ENCODE measurements at places on chromosomes 7 and 10.

DNA sequence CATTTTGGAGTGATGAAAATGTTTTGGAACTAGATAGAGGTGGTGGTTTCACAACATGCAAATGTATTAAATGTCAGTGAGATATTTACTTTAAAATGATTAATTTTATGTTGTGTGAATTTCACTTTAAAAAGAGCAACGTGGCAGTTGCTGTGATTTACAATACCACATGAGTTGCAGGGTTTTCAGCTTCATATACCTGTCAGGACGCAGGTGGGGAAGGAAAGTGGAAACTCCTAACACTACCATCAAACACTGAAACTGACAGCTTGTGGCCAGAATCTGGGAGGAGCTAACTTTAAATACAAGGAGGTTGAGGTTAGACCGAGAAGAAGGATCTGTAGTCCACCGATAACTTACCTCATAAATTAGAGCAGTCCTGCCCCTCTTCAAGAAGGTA is 168.9 kb upstream of the TMEM72 start:
- DNase-seq = no peak

- DNase-seq = no peak
Measured at GRCh38 chr10:34756584-34756983, 58.5 kb downstream of the PARD3 start.

GRCh38 chr7:5476001-5476400 is 52.4 kb upstream of the TNRC18 start:
- no peak for DNase-seq

DNA sequence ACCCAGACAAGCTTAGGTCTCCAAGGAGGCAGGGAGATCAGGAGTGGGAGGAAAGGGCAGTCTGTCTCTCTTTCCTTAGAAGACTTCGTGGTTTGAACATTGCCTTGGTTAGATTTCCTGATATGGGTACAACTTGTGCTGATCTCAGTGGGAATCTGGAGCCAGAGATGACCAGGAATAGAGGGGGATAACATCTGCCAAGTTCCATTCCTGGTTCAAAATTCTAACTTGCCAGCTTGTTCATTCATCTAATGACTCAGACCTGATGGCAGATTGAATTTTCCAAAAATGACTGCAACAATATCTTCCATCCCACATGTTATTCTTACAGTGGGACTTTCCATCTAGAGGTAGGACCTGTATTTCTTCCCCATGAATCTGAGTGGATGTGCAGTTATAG is 394.3 kb upstream of the PODXL start:
- DNase-seq = no peak

- no peak for DNase-seq
Measured at GRCh38 chr7:67912437-67912836, 915.8 kb downstream of the TYW1 start.

DNA sequence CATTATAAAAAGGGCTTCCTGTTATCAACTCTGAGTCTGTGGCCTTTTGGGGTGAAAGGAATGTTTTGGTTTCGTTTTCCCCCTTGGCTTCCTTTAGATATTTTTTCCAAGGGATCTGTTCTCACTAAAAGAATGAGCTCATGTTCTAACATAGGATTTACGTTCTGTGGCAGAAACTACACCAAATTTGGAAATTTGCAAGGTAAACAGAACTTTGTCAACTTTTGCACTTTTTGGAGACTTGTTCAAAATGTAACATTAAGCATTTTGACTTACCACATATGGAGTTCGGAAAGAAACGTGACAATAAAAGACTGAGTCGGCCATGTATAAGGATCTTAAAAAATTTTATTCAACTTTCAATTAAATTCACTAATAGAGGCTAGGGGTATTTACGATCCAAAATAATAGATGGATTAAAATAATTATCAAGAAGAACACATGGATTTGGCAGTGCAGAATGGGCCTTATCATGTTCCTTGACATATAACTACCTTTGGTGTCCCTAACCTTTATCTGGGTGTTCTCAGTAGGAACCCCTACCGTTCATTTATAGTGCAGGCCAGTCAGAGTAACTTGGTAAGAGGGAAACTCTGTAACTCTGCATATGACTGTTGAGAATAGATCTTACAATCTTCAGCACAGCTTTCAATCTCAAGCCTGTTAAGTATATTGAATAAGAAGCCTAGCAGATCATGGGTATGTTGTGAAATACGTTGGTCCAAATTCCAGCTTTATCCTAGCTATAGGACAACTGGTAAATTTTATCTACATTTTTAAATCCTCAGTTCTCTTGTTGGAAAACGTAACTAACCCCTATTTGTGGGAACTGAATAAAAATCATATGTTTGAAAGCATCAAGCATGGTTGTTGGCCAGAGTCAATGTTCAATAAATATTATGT is 11.8 kb downstream of the CPED1 start:
- DNase-seq = no peak

DNA sequence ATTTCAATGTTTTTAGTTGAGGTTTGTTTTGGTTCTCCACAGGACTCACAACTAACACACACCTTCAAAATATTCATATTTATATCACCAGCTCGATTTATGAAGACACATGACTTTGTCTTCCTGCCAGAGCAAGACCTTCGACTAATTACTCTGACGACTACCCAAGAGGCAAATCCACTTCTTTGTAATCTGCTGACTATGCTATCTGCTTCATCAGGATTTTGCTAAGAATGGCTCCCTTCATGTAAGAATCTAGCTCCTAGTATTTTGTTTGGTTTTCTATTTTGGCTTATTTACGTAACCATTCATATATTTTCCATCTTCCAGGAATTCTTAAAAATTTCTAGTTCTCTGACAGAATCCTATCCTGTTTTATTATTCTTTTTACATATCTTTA is 93.0 kb downstream of the BRAF start:
- DNase-seq = no peak

GRCh38 chr10:122878799-122879338 is 512 bp downstream of the FAM24B start:
- no peak for DNase-seq

DNA sequence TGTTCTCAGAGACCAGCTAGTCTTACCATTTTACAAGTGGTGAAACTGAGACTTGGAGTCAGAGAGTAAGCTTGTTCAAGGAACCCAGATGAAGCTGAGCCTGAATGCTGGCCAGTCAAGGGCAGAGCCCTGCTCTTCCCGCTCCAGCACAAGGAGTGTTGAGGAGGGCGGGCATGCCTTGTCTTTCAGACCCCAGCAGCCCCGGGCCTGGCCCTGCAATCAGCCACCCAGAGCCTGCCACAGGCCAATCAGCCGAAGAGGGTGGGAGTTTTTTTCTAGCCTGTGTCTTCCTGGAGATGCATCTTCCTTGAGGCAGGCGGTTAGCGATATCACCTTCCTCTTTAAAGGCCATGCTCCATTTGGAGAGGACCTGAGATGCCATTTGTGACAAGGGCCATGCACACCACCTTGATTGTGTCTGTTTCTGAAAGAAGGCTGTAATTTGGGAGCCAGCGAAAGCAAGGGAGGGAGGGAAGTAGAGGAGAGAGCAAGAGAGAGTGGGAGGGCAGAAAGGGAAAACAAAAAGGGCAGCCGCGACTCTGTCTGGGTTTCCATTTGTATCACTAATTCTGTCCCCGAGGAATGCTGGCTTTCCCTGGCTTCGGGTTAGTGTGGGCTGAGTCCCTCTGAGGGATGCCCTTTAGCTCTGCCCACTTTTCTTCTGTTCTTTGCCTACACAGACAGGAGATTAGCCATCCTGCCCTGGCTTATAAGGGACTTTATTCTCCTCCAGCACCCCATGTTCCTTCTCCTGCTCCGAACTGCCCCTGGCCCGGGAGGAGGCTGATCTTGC is 8.0 kb downstream of the CDH23 start:
- no peak for DNase-seq

DNA sequence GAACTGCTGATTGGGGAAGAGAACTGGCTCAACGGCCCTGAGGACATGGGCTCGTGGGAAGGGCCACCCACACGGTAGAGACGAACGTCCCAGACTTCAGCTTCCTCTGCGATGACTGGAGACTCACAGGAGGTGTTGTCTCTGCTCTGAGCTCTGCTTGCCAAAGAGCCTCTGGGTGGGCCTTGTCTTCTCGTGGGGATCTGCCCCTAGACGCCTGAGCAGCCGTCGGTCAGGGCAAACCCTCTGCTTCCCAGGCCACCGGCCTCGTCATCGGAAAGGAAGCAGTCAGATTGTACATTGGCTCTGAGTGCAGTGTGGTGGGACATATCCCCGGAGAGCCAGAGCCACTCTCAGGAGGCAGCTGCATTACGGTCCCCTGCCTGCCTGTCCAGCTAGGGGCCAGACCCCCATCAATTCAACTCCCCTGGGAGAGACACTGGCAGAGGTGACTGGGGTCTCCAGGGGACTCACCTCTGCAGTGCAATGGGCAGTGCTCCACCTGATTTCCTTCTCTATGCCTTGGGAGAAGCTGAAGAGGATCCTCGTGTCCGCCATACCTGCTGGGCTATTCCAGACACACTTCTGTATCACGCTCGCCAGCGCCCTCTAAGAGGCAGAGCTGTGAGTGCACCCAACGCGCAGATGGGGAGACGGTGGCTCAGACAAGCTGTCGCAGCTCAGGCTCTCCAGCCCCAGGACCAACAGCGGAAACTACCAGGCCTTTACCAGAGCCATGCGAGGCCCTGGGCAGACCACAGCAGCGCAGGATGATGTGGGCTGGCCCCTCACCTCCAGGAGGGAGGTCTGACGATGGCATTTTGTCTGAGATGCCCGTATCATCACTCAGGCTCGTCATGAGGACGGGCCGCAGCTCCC is 227.4 kb downstream of the TCERG1L start:
- DNase-seq = no peak

GRCh38 chr7:873367-874002 is 2.9 kb upstream of the GET4 start:
- peak; percentile 91 for DNase-seq

GRCh38 chr7:6398943-6399342 is 48.8 kb downstream of the DAGLB start:
- DNase-seq = no peak
